ENCODE measurements at places on chromosomes 1 and 21.
A peak's percentile ranks its signal among the peaks of the same experiment; 100 is the strongest.

- no peak for DNase-seq
Observed at GRCh38 chr1:29520571-29521437, 284.5 kb downstream of the PTPRU start.

DNA sequence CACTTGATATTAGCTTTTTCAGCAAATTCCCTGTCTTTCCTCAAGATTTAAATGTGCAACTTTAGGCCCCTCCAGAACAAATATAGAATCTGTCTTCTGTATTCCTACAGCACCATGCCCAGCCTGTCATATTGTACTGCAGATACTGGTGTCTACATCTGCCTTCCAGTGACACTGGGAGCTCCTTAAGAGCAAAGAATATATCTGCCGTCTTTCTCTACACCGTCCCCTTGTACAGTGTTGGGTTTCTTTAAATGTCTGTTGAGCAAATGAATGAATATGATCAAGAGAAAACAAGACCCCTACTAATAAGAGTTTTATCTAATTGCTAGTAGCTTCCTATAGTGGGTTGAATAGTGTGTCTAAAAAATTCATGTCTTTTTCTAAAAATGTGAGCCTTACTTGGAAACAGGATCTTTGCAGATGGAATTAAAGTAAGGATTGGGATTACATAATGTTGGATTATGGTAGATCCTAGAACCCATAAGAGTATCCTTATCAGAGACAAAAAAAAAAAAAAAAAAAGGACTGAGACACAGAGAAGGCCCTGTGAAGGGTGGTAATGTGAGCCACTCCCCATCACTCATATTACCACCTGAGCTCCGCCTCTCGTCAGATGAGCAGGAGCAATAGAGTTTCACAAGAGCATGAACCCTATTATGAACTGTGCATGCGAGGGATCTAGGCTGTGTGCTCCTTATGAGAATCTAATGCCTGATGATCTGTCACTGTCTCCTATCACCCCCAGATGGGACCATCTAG is 128.6 kb downstream of the FAF1 start:
- no peak for DNase-seq

DNA sequence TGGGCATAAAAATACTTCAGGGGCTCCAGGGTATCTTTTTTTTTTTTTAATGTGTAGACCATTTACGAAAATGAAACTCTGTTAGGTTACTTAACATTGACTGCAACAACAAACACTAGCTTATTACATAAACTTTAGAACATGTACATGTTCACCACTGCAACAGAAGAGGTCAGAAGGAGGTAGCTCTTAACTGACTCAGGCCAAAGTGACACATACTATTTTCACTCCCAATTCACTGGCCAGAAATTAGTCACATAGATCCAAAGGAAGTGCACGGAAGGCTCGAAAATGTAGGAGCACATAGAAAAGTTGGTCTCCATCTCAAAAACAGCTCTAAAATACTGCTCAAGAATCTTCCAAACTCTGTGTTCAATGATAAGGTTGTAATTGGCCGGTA is 107.2 kb downstream of the AKT3 start:
- DNase-seq, result no peak

GRCh38 chr1:183404476-183404875 is 13.7 kb downstream of the NMNAT2 start:
- peak; percentile 92 for DNase-seq

DNA sequence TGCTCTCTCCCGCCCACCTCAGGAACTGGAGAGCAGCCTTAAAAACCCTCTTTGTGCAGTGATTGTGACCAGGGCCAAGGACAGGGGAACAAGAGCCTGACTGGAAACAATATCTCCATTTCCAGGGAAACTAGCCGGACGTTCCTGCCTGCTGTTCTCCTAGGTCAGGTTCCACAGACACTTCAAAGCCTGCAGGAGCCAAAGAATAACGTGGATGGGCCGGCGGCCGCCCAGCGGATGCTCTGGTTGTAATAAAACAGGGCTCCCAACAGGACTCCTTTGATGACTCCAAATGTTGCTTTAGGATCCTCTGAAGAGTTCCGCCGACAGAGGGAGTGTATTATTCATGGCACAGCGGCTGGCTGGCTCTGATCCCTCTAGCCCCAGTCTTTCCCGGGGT is 162.2 kb downstream of the PLXNA2 start:
- DNase-seq, result peak; percentile 44

DNA sequence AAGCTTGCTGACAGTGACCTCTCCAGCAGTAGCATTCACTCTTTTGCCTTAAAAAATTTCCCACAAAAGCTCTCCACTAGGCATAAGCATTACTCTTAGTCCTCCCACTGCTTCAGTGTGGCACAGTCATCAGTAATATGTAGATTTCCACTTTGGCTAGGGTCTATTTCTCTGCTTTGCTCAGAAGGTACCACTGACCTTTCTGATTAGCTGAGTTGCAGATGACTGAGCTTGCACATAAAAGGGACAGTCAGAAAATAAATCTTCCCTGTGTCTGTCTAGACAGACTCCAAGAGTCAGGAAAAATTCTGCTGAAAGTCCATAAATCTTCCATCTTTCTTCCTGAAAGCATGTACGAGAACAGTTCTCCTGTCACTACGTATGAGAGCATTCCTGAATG is 56.6 kb upstream of the APP start:
- DNase-seq, result no peak

DNA sequence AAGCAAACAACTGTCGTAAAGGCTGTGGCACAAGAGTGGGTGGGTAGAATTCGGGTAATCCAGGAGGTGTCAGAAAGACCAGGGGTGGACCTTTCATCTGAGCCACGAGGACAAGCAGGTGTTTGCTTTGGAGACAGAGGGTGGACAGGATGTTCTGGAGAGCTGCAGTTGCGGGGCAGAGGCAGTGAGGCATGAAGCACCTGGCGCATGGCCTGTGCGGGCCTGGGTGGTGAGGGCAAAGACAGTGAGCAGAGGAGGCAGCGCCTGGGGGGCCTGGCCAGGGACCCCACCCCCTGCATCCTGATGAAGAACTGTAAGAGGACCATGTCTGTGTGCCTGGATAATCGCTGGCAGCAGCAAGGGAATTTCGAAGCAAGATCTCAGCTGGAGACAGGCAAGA is 24.9 kb downstream of the KIF26B start:
- DNase-seq, result no peak

DNA sequence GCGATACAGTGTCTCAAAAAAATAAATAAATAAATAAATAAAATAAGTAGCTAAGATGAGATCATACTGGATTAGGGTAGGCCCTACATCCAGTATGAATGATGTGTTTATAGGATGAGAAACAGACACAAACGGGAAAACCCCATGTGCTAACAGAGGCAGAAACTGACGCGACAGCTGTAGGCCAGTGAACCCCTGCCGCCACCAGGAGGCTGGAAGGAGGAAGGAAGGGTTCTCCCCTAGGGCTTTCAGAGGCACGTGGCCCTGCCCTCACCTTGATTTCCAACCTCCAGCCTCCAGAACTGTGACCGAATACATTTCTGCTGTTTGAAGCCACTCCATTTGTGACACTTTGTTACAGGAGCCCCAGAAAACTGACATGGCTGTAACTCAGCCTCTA is 38.5 kb downstream of the CHD5 start:
- DNase-seq, result no peak

DNA sequence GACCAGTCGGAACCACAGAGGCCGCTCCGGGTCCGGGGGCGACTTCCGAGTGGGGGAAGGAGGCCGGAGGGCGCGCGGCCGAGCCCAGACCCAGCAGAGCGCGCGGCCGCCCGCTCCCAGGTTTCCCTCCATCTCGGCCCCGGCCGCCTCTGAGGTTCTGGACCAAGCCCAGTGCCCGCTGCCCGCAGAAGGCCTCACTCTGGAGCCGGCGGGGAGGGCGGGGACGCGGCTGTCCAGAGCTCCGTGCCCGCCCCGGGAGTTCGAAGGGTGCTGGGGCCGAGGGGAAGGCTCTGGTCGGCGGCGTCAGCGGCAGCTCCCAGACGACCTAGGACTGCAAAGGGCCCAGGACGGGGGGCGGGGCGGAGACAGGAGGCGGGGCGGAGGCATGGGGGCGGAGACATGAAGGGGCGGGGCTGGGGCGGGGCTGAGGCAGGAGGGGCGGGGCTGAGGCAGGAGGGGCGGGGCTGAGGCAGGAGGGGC is 48.0 kb upstream of the SLC19A1 start:
- DNase-seq, result peak; percentile 8

GRCh38 chr1:26697978-26698849 is 2.4 kb downstream of the ARID1A start:
- DNase-seq, result peak; percentile 79

GRCh38 chr1:37064039-37064438 is 29.7 kb upstream of the GRIK3 start:
- no peak for DNase-seq

DNA sequence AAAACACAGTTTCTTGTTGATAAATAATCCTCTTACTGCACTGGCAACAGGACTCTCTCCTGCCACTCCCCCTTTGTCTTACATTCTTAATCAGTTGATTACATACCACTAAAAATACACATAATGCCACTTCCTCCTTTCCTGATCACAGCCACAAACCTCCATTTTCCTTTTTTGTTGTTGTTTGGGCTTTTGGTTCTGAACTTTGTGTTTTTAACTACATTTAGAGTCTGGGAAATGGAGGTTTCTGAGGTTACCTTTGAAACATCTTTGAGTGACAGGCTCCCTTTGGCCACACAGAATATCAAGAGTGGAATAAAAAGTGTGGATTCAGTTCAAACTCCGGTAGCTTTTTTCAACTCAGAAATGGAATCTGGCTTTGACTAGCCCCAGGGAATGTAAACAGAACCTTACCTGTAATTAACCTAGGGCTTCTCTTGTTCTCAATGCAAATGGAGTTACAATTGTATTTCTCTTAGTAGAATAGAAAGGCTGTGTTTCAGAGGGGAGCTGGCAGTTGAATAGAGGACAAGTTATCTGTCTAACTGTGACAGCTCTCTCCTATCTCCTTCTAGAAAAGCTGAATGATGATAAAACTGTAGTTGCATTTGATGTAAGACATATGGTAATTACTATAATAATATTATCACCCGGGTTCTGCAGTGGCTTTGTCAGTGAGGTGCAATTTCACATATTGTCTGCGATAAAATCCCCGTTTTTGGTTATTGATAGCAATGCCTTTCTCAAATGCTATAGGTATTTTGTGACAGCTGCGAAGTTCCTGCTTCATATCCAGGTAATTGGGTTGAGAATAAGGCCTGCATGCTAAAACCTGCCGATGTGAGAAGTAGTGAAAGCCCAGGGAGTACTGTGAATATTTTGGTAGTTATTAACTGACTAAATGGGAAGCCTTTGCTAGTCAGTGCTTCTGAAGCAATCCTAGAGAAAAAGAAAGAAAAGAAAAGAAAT is 66.9 kb downstream of the ST6GALNAC5 start:
- no peak for DNase-seq
